ENCODE measurements at places on chromosomes 12 and 14.

DNA sequence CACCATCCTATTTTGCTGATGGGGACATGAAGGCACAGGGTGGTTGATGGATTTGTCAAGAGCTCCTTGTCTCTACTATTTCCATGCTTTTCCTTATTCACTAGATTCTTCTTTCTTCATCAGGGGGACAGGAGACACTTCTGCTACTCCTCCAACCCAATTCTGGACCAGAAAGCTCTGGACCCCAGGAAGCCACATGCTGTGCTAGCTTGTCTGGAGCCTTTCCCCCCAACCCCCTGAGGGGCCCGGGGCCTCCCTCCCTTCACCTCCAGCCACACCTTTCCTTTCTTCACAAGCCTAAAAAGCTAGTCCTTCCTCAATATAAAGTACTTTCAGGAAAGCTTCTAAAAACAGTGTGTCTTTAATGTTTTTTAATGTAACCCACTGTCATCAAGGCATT lies 75.1 kb upstream of the CAPRIN2 start:
- DNase-seq, result no peak

DNA sequence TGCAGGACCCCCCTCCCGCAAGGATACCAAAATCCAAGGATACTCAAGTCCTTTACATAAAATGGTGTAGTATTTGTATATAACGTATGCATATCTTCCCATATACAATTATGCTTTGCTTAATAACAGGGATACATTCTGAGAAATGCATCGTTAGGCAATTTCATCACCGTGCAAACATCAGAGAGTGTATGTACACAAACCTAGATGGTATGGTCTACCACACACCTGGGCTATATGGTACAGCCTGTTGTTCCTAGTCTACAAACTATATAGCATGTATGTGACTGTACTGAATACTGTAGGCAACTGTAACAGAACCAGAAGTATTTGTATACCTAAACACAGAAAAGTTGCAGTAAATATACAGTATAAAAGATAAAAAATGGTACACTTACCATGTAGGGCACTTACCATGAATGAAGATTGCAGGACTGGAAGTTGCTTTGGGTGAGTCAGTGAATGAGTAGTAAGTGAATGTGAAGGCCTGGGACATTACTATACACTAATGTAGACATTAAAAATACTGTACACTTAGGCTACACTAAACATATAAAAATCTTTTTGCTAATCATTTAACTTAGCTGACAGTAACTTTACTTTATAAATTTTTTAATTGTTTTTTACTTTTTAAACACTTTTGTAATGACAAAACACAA lies 141.1 kb downstream of the SLC41A2 start:
- no peak for DNase-seq

- no peak for DNase-seq
These were observed 1.4 kb downstream of the C12orf56 start for GRCh38 chr12:64389154-64389553.

GRCh38 chr14:91901449-91902226 lies 34.3 kb upstream of the TC2N start:
- DNase-seq, result no peak

- no peak for DNase-seq
These were observed 23.8 kb downstream of the SPTB start for GRCh38 chr14:64855721-64856528.

DNA sequence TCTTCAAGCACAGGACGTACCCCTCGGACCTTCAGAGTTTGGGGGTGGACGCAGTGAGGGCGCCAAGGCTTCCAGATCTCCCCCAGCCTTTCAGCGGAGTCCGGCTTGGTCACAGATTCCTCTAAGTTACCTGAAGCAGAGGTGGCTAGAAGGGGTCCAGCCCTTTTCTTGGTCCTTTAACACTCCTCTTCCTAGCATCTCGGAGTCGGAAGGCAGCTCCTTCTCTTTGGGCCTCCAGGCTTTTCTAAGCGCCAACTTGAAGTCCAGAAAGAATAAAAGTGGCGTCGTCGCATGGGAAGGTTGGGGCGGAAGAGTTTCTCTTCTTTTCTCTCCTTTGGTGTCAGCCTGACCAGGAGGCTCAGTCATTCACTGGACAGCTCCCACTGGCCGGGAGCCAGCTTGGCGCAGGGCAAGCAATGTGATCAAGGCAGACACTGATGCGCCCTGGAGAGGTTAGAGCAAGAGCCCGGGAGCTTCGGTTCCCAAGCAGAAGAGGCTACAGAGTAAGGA lies 9.6 kb downstream of the OR6S1 start:
- DNase-seq, result no peak

DNA sequence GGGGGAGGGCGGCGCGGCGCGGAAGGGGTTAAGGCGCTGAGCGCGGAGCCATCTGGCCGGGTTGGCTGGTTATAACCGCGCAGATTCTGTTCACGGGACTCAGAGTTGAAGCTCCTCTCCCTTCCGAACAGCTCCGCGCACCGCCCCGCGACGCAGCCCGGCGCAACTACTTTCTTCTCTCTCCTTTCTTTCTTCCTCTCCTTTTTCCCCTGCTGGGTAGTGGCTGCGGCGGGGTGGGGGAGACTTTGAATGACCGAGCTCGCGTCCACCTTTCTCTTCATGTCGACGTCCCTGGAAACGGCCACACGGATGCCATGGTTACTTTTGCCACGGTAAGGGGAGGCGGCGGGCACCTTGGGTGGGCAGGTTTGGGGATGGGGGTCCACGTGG lies at the start of gene NTF3:
TSS of gene NTF3 (plus strand) at position 98 of the 390 bp plus-strand sequence. CDS start at position 315, 217 bp downstream.
- DNase-seq, result no peak

DNA sequence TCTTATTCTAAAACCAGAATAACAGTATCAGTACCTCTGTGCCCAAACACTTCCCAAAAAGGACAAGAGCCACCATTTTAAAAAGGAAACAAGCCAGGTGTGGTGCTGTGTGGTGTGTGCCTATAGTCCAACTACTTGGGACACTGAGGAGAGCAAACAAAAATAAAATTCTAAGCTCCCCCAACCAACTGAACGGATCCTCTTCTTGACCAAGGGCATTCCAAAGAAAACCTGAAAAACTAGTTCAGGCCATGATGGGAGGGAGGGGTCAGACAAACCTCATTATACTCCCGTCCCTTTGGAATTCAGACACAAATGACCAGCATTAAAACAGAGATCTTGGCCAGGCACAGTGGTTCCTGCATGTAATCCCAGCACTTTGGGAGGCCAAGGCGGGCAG lies 20.5 kb downstream of the SLC11A2 start:
- DNase-seq, result no peak

DNA sequence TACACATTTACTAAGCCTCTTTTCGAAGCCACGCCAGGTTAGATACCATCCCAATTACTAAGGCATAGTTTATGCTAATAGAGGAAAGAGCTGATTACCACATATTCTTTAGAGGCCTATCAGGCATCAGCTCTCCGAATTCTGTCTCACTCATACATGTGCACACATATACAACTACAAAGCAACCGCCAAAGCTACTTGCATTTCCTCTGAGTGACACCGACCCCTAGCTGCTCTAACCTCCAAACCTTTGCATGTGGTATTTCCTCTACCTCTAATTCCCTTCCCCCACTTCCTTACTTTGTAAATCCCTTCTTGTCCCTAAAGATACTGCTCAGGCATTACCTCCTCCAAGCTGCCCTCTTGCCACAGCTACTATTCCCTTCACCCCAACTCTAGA lies 107.2 kb downstream of the DUSP6 start:
- DNase-seq, result no peak

DNA sequence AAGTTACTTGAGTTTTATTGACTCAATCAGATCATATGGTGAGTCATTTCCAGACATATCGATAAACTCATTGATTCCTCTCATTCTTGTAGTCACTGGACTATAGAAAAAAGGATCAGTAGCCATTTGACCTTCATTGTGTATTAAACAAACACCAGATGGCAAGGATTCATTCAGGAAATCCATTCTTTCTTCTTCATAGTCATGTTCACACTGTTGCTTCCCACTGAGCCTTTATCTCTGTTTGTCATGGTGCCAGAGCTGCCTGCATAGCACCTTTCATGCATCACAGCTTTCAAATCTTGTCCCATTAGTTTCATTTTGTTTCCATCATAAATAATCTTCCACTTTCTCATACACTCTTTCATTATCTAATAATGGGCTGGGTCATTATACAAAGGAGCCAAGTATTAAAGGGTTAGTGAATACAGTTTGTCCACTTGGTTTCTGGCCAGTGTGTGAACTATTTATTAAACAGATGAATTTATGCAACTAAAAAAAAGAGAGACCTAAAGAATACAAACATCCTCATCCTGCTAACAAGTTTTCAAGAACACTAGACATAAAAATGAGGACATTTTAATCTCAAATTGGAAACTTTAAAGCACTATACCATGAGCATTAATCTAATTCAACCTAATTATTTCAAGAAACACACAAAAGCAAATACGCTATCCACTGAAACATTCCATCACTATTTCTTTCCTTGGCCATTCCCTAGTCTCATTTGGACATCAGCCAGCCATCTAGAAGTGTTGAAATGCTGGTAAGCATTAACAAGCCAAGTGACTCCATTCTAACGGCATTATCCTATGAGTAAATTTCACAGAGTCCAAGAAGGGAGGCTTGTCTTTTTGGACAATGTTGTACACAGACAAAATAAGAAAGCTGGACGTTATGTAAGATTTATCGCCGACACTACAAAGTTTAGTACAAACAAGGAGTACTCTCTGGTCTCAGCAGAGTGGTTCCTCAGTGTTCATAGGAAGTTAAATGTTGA lies 476.5 kb downstream of the FOXG1 start:
- no peak for DNase-seq

GRCh38 chr12:84470361-84470760 lies 442.2 kb downstream of the SLC6A15 start:
- DNase-seq, result no peak

DNA sequence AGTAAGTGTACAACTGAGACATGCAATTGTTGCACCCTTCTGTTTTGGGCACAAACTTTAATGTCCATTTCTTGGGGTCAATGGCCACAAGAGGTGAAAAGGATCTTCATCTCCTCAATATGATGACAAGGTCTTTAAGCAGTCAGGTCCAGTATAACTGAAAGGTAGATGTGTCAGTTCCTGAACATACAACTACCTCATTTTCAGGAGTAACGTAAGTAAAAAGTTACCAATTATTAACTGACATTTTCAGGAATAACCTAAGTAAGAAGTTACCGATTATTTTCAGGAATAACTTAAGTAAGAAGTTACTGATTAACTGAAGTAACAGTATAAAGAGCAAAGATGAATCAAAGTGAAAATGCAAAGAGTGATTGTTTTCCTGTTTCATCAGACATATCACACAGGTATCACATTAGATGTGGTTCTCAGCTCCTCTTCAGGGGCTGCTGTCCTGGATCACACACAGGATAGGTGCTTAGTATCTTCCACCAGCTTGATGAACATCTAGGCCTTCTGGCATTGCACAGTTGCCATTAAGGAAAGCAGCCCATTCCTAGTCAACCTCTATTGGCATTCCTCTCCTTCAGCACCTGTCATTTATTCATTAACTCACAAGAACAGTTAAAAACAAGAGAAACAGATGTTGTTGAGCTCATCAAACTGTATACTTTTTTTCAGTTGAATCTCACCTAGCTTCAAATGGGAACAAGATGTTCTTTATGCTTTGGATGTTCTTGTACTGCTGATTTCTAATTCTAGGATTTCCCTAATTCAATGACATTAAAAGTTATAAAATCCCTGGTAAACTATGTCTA lies 200.0 kb downstream of the FOXG1 start:
- no peak for DNase-seq

DNA sequence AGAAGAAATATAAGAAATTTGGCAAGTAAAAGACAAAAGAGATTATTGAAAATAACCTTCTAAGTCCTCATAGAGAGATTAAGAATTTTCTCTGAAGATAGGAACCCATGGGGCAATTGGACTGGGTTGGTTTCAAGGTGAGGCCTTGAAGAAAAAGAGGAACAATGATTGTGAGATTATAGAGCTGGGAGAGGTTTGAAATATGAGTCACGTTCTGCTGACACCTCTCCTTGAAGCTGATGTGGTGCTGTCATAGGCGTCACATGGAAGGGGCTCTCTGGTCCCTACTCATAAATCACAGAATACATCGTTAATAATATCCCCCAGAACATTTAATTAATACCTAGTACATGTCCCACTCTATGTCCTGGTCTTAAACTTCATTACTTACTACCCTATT lies 227.6 kb upstream of the PDE3A start:
- DNase-seq, result no peak

DNA sequence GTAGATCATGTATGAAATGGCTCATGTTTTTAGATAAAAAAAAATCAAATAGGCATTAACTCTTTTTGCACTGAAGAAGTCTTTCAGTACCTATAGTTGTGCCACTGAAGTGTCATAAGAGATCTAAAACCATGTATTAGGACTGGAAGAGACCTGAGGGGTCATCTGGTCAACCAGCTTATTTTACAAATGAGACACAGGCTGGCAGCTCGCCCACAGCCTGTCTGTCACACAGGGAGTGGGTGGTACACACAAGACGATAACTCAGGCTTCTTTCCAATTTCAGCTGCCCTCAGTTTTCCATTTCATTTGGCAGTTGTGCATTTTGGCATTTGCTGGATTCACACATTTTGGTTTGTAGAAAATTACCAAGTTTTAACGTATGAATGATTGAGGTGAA lies 34.7 kb downstream of the C12orf75 start:
- no peak for DNase-seq

- no peak for DNase-seq
These were observed 602.8 kb downstream of the ALG10 start for GRCh38 chr12:34625116-34625515.

GRCh38 chr12:132007041-132007440 lies 57.3 kb downstream of the EP400 start:
- DNase-seq, result no peak

GRCh38 chr14:69767369-69767999 lies 542 bp downstream of the SRSF5 start:
- peak; percentile 89 for DNase-seq

DNA sequence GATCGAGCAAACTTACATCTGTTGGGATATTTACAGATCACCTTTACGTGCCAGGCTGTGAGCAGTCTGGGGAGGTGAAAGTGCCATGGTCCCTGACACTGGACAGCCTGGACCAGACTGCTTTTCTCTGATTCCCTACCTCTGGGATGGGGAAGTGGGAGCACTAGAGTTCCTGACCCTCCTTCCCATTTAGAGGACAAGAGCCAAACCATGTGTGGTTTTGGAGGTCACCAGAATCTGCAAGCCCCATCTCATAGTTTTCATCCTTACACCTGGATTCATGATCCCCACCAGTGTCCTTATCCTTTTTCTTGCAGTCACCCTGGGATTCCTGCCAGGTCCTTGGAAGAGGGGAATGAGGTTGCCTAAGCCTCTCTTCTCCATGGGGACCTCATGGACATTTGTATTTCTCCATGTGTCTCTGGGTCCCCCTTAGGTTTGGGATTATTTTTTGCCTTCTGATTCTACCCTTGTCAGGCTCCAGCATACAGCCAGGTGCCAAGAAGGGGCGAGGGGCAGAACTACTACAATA lies 1.5 kb upstream of the WNT10B start:
- no peak for DNase-seq

GRCh38 chr12:41188058-41188840 lies at the start of gene PDZRN4:
Gene PDZRN4, plus strand, starts transcription at chr12:41188320.
- DNase-seq, result no peak

- DNase-seq, result no peak
These were observed 96.3 kb downstream of the ITPK1 start for GRCh38 chr14:93019367-93019843.
